NCI-H510A (cell line): ENCODE measurements at places on chromosomes 7 and 10.

GRCh38 chr7:133789974-133790373 is 337.2 kb upstream of the LRGUK start:
- no peak for DNase-seq

DNA sequence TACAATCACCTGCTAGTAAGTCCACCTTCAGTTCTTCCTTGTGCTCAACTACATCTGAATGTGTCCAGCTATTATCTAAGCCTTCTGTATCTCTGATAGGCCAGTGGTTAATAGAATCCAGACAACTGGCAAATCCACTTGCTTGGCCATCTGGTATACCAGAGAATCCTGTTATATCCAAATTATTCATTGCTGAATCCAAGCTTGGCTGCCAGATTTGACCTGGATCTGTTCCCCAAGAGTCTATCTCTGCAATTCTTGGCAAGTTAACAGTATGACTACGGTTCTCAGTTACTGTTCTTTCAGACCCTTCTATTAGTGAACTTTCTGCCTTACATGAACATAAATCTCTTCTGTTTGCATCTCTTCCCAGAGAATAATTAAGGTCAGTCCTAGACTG is 154.6 kb upstream of the TARP start:
- DNase-seq = no peak

DNA sequence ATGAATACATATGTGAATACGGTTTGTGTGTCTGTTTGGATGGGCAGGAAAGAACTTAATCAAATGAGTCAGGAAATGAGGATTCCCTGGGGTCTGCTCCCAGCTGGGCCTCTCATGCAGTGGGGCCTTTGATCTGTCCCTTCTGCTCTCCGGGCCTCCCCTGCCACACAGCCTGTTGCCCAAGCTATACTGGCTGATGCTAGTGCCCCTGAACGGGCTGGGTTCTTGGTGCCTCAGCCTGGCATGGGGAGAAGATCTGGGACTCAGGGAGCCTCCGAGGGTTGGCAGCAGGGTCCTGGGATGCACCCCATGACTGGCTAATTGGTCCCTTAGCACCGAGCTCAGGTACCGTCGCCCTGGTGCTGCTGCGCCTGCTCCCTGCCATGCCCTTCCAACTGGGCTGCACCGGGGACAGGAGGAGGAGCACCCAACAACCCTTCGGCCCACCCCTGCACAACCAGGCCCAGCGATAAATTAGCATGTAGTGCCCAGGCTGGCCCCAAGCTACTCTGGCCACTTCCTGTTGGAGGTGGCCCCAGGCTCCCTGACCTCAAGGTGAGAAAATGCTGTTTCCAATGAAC is 59.9 kb upstream of the DUSP5 start:
- DNase-seq = no peak

- no peak for DNase-seq
These were observed 414.6 kb upstream of the LRGUK start for GRCh38 chr7:133712544-133712943.

DNA sequence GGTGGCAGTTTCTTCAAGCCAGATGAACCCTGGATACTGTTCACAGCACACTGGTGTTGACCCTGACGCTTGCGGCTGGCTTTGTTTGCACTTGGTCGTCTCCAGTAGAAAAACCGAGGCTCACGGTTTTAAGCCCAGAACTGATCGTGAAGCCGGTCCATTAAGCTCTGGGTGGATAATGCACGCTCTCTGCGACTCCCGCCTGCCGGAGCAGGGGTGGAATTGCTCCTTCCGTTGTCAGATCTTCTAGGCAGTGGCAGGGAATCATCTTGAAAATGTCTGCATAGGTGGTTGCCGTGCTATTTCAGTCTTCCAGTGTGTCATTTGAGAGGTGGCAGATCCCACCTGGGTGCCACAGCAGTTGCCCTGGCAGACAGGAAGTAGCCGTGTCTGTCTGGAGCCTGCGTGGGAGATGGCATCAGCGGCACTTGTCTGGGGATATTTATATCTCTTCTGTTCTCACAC is 35.9 kb upstream of the AP5Z1 start:
- peak; percentile 43 for DNase-seq

DNA sequence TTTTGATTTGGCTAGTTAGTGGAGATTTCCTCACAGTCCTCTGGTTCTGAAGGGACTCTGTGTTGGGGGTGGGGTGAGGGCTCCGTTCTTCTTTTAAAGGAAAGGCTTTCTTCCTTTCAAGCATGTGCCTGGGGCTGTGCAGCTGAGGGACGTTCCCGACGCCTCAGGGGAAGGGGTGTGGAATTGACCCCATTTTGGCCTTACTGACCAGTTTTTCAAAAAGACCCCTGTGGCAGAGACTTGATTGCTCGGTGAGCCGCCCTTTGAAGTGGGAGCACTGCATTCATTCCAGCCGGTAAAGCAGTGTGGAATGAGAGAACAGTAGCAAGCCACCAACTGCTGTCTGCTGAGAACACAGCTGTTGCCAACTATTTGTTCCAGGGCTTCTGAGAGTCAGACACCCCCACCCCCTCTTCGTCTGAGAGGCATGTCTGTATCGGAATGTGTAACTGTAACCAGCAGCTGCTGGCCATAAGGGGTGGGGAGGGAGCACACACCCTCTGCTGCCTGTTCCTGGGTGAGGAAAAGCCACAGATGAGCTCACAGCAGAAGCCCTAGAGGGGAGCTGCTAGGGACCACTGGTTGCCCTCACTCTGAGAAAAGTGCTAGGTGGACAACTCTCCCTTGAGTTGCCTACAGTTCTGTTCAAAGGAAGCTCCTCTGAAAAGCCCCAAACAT is 33.2 kb downstream of the WBP1L start:
- no peak for DNase-seq
